ENCODE measurements at places on chromosomes 7 and 10.

DNA sequence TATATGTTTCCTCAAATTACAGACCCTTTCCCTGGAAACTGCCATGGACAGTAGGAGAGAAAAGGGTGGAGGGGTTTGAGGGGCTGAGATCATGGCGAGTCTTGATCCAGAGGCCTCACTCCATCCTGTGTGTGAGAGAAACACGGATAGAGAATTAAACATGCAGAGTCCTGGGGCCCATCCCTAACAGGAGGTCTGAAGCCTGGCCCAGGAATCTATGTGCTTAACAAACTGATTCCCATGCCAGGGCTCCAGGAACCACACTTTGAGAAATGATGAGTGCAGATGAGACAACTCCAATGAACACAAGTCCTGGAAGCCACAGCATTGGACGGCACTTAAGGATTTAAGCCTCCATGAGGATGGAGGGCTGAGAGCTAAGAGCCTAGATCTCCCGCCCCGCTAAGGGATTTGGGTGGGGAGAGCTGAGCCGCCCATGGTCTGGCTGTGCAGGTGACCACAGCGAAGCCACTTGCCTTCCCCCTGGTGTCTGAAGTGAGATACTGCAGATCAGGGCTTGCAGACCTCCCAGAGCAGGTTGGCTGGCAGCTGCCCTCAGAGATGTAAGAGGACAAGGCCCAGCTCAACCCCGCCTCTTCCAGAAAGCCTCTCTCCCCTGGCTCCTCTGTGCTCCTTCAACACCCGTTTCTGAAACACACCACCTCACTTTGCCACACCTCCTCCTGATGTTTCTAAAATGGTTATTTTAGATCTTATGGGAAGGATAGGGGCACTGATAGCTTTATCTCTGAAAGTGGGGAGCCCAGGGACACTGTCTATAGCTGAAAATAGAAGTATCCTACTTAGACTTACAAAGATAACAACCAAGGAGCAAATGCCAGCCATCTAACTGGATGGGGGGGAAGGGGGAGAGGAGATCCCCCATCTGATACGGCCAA lies 24.8 kb upstream of the EIF5AL1 start:
- peaks cover 15% of the 10 kb centered on the region for H3K4me1 ChIP-seq
- no peaks in the 10 kb centered on the region for H3K36me3 ChIP-seq
- peak; percentile 57 for DNase-seq
- peak overlapping the region; percentile 11 for H3K27ac ChIP-seq
- H3K4me3 ChIP-seq, result no peak overlapping the region

DNA sequence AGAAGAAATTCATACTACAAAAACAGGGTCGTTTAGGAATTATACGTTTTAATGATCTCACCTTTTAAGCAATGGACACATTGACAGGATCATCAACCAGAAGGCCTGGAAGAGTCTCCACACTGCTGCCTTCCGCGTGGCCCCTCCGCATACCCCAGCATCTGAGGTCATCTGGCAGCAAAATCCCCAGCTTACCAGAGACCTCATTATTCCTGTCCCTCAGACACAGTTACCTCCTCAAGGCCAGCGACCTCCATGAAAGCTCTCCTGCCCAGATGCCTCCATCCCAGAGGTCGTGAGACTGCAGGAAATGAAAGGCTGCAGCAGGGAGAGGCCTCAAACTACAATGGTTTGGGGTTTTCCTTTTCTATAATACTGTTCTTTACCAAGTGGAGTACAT lies 14.8 kb upstream of the GSAP start:
- peaks cover 29% of the 10 kb centered on the region for H3K4me1 ChIP-seq
- H3K27me3 ChIP-seq, result no peaks in the 10 kb centered on the region
- no peaks in the 10 kb centered on the region for H3K36me3 ChIP-seq
- no peak for DNase-seq
- no peak overlapping the region for H3K27ac ChIP-seq

DNA sequence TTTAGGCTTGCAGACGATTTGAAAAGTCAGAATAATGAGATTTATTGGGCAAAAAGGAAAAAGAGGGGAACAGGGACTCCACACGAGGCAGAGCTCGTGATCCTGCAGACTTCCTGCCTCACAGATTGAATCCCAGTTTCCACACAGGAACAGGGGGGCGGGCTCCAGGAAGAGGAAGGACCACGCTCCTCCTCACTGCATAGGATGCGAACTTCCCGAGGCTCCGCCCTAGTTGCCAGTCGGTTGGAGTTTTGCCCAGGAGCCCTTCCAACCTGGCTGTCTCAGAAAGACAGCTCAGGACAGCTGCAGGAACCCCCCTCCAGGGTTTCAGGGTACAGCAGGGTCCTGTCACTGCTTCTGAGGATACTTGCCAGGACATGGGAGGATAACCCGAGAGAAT lies 488.3 kb upstream of the ADARB2 start:
- no peak overlapping the region for H3K4me3 ChIP-seq
- DNase-seq, result no peak
- peaks cover 32% of the 10 kb centered on the region for H3K27me3 ChIP-seq
- no peaks in the 10 kb centered on the region for H3K36me3 ChIP-seq
- H3K27ac ChIP-seq, result no peak overlapping the region
- no peaks in the 10 kb centered on the region for H3K4me1 ChIP-seq

GRCh38 chr10:100980711-100981110 lies 6.6 kb downstream of the MRPL43 start:
- DNase-seq, result no peak
- no peak overlapping the region for H3K4me3 ChIP-seq
- peaks cover 9% of the 10 kb centered on the region for H3K4me1 ChIP-seq
- H3K27ac ChIP-seq, result no peak overlapping the region
- no peaks in the 10 kb centered on the region for H3K27me3 ChIP-seq

DNA sequence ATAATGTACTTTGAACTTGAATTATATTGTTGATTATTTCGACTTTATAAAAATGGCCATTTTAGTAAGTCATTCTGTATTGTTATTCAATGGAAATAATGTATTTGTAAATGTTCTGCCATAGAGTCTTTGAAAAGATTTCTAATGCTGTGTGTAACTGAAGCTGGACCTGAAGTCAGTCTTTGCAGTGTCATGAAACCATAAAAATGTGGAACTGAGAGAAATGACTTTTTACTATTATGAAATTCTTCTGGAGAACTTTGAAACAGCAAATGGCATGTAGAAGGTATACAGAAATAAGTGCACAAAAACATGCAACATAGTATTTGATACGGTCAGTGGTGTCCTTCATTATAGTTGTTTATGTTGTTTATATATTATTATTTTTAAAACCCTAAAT lies 59.7 kb upstream of the ADRA2A start:
- H3K4me1 ChIP-seq, result no peaks in the 10 kb centered on the region
- DNase-seq, result no peak
- no peaks in the 10 kb centered on the region for H3K36me3 ChIP-seq
- H3K27me3 ChIP-seq, result no peaks in the 10 kb centered on the region
- H3K27ac ChIP-seq, result no peak overlapping the region

Measured in PC-9 (cell line).